ENCODE measurements at places on chromosomes 3 and 15. TPM values are rescaled to one million over a fixed set of nuclear protein-coding genes. Genes with fewer than 3 reads are reported as not detected.

GUCA1C gene
- total RNA-seq, result not detected

GOLGA6B gene
- total RNA-seq, result not detected

CAMK1 gene
- total RNA-seq, result 47.8 TPM

GP9 gene
- total RNA-seq, result not detected

LMAN1L gene
- total RNA-seq, result not detected

BMF gene
- 5.0 TPM for total RNA-seq

SLC2A2 gene
- not detected for total RNA-seq

ANKDD1A gene
- 17.1 TPM for total RNA-seq

OIP5 gene
- 0.56 TPM for total RNA-seq

- no peak for DNase-seq
These were observed 137.0 kb downstream of the CHDH start for GRCh38 chr3:53709256-53709655.

DNA sequence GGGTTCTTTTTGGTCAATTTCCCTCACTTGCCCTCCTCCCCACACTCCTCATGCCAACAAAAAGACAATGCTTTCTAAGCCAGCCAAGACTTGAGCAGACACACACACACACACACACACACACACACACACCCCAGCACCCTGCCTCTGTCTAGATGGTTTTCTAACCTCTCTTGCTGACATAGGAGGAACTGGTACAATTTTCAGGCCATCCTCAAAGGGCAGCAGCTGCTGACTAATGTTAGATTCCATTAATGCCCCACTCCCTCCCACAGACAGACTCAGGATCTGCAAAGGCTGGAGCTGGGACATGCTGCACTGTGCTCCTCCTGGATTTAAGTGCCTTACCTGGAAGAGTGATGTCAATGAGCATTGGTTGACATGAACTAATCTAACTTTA is 438.4 kb downstream of the OCA2 start:
- no peak for DNase-seq

GRCh38 chr3:53081318-53081717 is 35.4 kb upstream of the SFMBT1 start:
- peak; percentile 25 for DNase-seq

DNA sequence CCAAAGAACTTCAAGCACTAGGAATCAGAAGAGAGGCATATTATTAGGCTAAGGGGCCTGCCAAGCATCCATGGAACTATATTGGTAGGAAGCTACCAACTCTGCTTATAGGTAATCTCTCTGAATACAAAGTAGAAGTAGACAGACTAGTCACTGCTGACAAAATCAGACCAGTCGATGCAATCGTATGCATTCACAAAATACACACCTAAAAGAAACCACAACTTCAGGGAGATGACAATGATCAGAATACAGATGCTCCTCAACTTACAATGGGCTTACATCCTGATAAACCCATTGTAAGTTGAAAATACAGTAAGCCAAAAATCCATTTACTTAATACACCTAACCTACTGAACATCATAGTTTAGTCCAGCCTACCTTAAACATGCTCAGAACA is 94.7 kb downstream of the FSIP1 start:
- no peak for DNase-seq

GRCh38 chr3:180684807-180685206 is 5.5 kb upstream of the CCDC39 start:
- no peak for DNase-seq

- DNase-seq, result no peak
These were observed 78.8 kb downstream of the PDCD6IP start for GRCh38 chr3:33877187-33877586.

- DNase-seq, result no peak
These were observed 18.1 kb upstream of the ALDH1A3 start for GRCh38 chr15:100861511-100861991.

GRCh38 chr3:136932523-136932922 is 25.3 kb upstream of the IL20RB start:
- DNase-seq, result no peak

- no peak for DNase-seq
These were observed 38.3 kb downstream of the SCAPER start for GRCh38 chr15:76866716-76867321.

DNA sequence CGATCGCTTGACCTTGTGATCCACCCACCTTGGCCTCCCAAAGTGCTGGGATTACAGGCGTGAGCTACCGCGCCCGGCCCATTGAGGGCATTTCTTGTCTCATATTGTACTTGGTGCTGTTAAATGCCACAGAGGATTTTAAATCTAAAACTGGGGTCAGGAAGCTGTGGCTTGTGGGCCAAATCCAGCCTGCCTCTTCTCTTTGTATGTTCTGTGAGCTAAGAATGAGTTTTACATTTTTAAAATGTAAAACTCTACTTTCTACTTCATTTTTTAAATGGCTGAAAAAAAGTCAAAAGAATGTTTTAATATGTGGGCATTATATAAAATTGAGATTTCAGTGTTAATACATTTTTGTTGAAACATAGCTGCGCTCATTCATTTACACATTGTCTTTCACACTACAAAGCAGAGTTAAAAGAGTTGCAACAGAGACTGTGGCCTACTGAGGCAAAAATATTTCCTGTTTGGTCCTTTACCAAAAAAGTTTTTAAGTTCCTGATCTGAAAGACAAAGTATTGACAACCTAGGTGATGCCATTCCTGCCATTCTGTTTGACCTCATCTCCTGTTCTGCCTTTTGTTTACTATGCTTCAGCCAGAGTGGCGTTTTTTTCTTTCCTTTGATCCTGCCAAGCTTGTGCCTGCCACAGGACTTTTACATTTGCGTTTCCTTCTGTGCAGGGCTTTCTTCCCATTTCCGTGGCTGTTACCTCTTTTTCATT is 50.4 kb downstream of the PDCD6IP start:
- DNase-seq, result no peak

DNA sequence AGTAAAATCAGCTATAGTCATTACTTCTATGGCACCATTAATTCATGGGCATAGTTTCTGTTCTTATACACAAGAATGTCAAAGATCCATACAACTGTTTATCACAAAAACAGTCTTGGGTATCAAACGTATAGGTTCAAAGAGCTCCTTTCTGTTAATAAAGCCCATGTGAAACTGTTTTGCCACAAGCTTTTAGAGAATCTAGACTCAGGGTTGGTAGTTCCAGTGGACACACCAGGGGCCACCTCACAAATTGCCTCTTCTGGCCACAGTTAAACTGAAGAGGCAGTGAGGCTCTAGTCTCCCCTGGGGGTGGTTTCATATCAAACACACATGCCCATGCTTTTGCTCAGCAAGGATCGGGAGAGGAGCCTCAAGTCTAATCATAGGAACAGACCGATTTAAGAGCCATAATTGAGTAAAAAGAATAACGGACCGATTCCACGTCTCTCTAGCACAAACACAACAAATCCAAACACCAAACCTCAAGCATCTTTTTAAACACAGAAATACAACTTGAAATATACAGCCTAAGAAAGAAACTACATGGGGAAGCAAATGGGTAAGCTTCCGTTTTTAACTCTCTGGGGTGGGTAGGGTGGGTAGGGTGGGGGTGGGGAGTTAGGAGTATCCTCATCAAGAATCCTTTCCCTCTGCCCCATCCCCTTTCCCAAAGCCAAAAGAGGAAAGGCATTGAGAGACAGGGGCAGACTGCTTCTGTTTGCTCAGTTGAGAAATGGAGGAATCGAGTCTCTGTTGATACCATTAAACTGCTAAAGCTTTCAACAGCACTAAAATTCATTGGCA is 443.3 kb downstream of the MAGI1 start:
- no peak for DNase-seq

DNA sequence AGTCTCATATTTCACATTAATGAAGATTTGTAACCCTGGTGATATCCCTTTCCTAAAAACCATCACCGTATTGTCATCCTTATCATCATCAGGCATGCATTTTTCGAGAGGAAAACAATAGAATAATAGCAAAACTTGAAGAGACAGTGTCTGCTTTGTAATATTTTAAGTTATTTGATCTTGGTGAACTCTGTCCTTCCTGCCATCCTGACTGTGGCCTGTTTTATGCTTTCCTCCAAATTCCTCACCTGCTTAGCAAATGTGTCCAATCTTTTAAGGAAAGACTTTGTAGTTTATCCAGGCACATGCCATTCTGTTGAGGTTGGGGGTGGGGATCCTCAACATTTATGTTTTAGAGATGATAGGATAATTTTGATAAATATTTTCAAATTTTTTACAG is 306.1 kb upstream of the COL8A1 start:
- no peak for DNase-seq

DNA sequence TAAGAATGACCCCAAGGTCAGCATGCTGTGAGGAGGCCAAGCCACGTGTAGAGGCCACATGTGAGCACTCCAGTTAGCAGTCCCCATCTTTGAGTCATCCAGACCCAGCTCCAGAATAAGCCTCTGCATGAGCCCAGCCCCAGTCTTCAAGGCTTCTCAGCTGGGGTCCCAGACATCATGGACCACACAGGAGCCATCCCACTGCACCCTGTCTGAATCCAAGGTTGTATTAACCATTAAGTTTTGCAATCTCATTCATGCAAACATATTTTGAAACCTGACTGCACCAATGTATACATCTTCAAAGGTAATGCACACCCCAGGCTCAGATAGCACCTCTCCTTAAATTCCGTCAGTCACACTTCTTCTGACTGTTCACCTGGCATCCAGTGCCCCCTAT is 249.1 kb upstream of the CHRNA7 start:
- DNase-seq, result peak; percentile 25

- no peak for DNase-seq
These were observed 19.2 kb upstream of the MAP6D1 start for GRCh38 chr3:183844606-183845005.

GRCh38 chr3:168493412-168494205 is 397.9 kb upstream of the GOLIM4 start:
- no peak for DNase-seq

- DNase-seq, result no peak
These were observed 43.7 kb upstream of the MRPL3 start for GRCh38 chr3:131546441-131546840.

GRCh38 chr3:49634736-49635135 is 39.4 kb upstream of the APEH start:
- DNase-seq, result no peak

- no peak for DNase-seq
These were observed 5.0 kb downstream of the PLA1A start for GRCh38 chr3:119602676-119603075.

- peak; percentile 95 for DNase-seq
These were observed 49.5 kb downstream of the CYP11A1 start for GRCh38 chr15:74317820-74318375.

DNA sequence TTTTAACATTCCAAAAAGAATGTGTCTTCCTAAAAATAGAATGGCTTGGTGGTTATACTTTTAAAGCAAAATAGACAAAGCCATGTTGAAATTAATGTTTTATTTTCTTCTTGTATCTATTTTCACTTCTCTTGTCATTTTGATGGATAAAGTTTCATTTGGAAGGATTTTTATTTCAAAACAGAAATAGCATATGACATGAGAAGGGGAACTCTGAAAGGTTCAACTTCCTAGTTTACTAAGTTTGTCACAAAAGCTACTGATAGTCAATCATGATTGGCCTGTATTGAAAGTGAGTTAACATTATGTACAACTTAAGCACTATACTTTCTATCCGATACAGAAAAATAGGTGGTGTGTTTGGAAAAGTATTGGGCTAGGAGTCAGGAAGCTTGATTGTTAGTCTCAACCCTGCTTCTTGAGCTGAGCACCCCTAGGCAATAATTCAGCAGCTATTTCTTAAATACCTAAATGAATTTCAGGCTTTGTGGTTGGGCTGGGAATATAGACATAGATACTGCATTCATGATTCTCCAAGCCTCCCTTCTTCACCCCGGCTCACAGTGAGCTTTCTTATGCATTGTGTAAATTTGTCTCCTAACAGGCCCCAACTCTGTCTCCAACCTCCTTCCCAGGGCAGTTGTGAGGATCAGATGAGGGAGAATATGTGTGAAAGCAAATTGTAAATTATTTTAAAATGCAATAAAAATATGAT is 46.9 kb upstream of the CSPG4 start:
- DNase-seq, result no peak

DNA sequence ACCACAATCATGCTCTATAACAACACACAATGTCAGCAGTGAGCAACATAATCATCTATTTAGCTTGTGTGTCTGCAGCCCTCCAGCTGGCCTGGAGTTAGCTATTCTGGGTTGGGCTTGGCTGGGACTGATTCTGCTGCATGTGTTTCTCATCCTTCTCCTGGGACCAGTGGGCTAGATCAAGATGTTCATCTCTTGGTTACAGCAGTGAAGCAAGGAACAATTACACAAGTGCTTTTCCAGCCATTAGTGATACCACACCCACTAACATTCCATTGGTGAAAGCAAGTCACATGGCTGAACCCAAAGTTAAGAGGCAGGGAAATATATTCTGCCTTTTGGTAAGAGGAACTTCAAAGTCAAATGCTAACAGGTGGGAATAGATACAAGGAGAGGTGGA is 14.6 kb downstream of the NUDT16 start:
- DNase-seq, result no peak

DNA sequence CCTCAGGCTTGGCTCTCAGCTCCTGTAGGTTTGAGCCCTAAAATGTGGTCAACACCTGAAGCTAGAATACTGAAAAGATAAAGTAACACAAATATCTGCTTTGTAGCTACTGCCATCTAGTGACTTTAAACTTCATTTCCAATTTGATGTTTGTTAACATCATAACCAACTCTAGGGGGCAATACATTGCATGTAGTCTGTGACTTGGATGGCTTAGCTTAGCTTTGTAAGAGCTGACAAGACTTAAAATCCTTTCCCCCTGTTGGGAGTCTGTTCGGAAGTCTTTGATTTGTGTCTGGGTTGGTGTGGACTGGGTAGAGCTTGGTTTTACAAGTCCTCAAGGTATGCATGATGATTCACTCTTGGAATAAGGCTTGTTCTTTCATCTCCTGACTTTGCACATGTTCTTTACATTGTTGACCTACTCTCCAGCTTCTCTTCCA is 51.7 kb downstream of the SCN11A start:
- DNase-seq, result no peak

- DNase-seq, result no peak
These were observed 6.4 kb upstream of the ISL2 start for GRCh38 chr15:76330080-76330680.

DNA sequence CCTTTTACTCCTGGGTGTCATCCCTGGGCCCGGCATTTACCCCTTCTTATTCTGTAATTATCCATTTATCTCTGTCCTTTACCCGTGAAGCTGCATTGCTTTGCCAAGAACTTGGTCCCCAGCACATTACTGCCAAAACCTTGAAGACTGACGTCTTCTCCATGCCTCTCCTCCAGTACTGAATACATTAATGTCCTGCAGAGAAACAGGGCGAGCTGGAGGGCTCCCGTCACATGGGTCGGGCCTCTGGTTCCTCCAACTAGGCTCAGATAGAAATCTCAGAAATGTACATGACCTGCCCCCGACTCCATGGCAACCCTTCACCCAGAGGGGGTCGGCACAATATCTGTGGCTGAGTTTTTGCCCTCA is 445 bp downstream of the EFCAB12 start:
- no peak for DNase-seq

Data from posterior vena cava (tissue), 2 donors.